ENCODE measurements at places on chromosomes 2 and 18.

- DNase-seq, result no peak
Observed at GRCh38 chr2:184743096-184743495, 144.8 kb downstream of the ZNF804A start.

DNA sequence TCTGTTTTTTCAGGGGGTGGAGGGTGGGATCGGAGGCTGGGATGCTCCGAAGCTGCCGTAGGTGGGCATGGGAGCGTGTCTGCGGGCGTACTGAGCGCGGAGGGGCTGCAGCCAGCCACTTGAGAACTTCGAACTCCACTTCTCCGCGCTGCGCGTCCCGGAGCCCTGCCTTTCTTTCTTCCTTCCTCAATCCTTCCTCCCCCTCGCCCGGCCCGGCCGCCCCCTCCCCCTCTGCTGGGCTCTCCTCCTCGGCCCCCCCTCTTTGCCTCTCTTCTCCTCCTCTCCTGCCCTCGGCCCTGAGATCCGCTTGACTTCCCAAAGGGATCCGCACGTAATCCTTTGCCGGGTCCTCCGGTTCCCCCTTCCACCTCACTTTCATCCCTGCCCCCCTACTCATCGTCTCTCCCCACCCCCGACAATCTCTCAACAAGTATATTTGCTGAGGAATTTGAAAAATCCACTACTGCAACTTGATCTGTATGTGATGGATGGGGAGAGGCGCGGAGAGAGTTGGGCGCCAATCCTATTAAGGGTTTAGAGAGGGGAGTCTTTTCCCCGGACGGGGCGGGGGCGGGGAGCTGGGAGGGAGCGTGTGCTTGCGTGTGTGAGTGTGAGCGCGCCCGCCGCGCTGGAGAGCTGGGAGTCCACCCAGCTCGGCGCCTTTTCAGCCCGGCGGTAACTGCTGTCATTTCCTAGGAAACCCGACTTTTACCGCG lies 1.1 kb downstream of the GLI2 start:
- peak; percentile 42 for DNase-seq

- DNase-seq, result no peak
Observed at GRCh38 chr18:34857320-34857719, 147.2 kb downstream of the DTNA start.

DNA sequence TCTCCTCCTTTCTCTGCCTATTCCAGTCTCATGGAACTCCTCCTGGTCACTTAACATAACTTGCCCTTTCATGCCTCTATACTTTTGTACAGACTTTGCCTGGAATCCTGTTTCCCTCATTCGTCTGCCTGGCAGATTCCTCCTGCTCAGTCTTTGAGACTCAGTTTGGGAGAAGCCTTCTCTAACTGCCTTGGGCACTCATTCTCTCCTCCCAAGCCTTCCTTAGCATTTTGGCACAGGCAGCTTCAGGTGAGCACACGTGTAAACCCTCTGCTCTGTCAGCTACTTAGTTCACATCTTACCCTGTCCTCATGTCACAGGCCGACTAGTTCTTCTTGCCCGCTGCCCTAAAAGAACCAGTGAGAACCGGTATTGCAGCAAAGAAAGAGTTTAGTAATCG lies 6.0 kb upstream of the FAM98A start:
- DNase-seq, result no peak

DNA sequence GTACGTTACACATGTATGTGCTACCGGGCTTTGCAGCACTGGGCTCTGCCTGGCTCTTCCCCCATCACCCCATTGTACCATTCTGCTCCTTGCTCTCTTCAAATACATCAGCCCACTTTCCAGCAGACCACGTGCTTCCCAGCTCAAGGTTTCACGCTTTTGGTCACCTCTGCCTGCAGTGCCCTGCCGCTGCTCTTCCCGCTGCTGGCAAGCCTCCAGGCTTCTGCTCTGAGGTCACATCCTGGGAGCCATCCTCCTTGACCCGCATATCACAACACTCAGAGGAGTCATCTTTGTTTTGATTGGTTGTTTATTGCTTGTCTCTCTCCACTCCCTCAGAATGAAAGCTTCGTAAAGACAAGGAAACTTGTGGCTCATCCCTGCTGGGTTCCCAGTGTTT lies 34.1 kb downstream of the KIF5C start:
- peak; percentile 16 for DNase-seq

DNA sequence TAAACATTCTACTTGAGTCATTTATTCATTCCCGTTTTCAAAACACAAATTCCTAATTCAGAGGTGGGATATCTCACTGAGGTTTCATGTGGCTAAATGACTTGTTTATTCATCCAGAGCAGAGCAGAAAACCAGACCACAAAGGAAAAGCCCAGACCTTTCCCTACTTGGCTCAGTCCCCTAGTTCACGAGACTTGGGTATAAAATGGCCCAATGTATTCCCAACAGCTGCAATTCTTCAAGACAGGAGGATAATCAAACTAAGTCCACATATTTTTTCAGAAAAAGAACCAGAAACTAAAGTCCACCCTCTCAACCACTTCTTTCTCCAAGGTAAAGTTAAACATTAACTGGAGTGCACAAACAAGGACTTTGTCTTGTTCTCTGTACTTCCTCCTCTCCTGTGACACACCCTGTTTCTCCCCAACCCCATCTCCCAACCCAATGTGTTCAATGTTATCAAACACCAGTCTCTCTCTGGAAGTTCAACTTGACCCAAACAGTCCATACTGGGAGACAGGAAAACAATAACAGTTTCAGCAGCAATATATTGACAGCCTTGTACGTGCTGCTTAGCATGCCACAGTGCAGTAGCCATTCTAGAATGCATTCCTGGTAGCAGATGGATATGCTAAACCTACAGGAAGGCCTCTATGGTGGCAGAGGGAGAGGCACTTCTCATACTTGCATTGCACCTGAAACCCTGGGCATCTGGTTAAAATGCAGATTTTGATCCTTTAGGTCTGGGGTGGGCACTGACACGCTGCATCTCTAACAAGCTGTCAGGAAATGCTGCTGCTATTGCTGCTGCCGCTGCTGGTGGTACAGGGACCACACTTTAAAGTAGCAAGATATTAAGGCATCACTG lies 110.7 kb downstream of the INO80D start:
- no peak for DNase-seq

GRCh38 chr18:48866028-48866733 lies 84.6 kb downstream of the SMAD7 start:
- peak; percentile 51 for DNase-seq

- DNase-seq, result no peak
Observed at GRCh38 chr2:43146083-43146482, 80.3 kb downstream of the ZFP36L2 start.

DNA sequence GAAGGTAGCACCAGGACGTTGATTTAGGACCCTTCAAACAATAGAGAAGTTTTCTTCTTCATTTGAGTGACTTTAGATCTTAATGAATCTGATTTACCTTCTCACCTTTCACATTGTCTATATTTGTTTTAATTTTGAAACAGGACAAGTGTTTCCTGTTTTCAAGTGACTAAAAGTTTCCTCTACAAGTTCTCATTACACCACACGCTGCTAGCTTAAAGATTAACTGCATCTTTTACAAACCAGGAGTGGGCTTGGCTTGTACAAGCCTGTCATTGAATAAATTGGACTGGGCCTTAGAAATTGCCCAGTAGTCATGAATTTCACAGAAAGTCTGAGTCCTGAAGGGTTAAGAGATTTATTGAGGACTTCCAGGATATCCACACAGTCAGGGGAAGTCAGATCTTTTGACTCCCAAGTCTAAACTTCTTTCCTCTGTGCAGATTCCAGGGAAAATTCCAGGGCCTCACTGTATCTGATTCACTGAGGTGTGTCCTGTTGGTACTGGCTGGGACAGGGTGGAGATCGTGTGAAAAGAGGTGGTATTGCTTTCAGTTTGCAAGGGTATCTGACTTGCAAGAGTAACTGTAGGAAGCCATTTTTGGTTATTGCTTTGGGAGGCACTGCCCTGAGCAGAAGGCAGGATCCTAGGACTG lies 3.4 kb downstream of the SGPP2 start:
- no peak for DNase-seq

GRCh38 chr2:16249246-16250055 lies 309.1 kb downstream of the MYCN start:
- DNase-seq, result no peak

GRCh38 chr2:174614261-174614660 lies 16.7 kb upstream of the WIPF1 start:
- DNase-seq, result no peak

GRCh38 chr2:69026026-69026425 lies 13.0 kb downstream of the ANTXR1 start:
- DNase-seq, result peak; percentile 33

DNA sequence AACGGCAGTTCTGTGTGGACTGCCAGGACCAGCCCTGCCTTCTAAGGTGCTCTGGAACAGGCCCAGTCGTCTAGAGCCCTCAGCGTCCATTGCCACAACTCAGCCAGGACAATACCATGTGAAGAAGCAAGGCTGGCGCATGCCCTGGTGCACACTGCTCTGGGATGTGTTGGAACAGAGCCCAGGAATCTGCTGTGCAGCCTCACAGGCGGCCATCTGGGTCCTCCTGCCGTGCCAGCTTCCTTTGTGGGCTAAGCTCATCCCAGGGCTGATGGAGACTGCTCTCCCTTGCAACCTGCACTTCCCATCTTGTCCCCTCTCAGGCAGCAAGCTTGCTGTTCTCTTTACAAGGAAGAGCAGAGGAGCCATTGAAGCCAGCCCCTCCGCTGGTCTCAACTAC lies 246.4 kb upstream of the PXDN start:
- peak; percentile 89 for DNase-seq

DNA sequence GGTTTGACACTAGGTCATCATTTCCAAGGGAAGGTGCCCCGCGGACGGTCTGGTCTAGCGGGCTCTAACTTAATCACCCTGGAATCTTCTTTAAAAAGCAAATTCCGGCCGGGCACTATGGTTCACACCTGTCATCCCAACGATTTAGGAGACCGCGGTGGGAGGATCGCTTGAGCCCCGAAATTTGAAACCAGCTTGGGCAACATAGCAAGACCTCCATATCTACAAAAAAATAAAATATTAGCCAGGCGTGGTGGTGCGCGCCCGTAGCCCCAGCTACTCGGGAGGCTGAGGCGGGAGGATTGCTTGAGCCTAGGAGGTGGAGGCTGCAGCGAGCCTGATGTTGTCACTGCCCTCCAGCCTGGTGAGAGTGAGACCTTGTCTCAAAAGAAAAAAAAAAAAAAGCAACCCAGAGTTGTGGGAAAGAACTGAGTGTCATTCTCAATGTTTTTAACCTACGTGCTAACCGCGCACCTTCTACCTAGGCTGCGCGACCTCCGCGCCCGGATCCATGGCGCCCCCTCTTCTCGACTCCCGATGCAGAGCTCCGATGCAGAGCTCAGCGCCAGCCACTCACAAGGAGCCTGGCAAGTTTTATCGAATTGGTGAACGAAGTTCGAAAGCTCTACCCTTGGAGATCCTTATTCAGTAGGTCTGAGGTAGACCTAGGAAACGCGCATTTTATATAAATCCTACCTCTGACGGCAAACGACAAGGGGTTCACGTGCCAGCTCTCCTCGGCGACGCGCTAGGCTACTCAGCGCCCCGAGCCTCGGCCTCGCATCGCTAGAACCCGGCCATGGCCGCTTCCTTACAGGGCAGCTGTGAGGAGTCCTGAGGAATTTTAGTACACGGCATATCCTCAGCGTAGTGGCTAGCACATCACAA lies 888 bp upstream of the TWSG1 start:
- DNase-seq, result no peak

- DNase-seq, result no peak
Observed at GRCh38 chr2:80193566-80193965, 111.0 kb downstream of the LRRTM1 start.

DNA sequence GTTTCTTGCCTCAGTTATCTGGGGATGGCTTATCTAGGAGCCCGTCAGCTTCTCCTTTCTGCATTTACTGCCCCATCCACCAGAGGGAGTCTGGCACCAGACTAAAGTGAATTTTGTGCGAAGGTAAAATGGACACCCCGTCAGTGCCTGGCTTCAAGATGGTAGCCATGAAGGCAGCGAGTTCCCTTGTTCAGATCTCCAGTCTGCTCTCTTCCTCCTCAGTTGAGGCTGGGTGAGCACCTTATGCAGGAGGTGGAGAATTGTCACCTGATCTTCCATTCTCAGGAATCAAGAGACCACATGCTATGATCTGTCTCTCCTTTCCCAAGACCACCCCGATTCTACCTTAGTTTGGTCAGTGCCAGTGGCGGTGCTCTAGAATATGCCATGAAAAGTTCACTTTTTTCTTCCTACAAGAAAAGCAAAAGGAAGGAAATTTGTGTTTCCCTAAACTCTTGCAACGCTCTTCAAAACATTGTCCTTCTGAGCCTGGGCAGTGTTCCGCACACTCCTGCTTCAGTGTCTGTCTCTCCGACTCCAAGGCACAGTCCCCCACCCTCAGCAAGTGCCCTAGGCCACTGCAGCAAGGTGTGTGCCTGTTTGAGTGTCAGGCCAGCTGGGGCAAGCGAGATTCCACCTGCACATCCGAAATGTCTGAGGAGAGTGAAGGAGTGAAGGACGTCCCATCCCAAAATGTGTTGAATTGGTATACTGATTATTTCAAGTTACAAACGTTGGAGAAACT lies 168.6 kb downstream of the SS18 start:
- no peak for DNase-seq

DNA sequence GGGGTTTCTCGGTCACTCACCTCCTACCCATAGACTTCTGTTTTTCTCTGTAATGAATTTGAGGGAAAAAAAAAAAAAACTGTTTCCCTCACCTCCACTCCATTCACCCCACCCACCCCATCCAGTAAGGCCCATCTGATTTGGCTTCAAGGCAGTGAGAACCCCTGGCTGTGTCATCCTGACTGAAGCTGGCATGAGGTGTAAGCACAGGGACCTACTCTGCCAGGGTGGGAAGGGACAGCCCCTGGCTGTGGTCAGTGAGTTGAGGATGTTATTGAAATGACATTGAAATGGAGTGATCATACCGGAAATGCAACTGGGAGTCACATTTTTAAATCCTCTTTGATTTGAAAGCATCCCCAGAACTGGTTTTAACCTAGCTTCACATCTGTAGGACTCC lies 19.1 kb upstream of the BCL2L11 start:
- DNase-seq, result no peak

GRCh38 chr2:166376873-166377272 lies 1.1 kb upstream of the SCN9A start:
- DNase-seq, result no peak

GRCh38 chr2:46328291-46328690 lies 31.1 kb downstream of the EPAS1 start:
- DNase-seq, result no peak

DNA sequence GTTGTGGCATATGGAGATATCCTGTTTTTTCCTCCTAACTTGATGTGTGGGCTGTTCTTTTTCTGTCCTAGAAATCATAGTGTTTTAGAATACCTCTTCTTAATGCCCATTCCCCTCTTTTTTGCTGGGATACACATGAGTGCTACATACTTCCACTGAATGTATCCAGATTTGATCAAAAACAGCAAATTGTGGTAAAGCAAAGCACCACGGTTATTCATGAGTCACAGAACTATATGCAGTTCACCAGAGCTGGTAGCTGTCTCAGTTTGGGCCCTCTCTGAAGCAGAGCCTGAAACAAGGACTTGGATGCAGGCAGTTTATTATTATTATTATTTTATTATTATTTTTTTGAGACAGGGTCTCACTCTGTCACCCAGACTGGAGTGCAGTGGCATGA lies 69.9 kb upstream of the CTLA4 start:
- DNase-seq, result no peak

- no peak for DNase-seq
Observed at GRCh38 chr2:57965219-57965618, 81.4 kb upstream of the VRK2 start.
